Fibroblast of skin of back (primary cell): ENCODE measurements at places on chromosomes 7 and 10.

DNA sequence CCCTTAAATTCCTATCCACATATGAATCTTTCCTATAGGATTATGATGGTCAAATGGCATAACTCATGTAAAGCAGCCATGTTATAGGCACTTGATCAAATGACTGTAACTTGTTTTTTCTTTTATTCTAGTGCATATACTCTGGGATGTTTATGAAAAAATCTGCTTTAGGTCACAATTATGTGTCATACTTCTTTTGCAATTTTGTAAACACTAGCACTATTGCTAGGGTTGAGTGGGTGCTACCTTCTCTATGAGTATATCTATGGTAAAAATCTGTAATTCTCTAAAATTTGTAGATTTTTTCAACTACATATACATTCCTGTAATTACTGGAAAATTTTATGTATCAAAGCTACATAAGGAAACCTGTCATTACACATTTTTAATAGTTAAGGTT is 50.0 kb downstream of the HGF start:
- no peak for DNase-seq

GRCh38 chr10:127977357-127978009 is 70.6 kb downstream of the PTPRE start:
- peak; percentile 26 for DNase-seq

- no peak for DNase-seq
Measured at GRCh38 chr10:43264344-43264964, 2.4 kb downstream of the RASGEF1A start.

GRCh38 chr10:102752934-102753664 is 9.4 kb downstream of the WBP1L start:
- peak; percentile 88 for DNase-seq

GRCh38 chr10:131747251-131747650 is 153.6 kb upstream of the PPP2R2D start:
- no peak for DNase-seq

- no peak for DNase-seq
Measured at GRCh38 chr7:154372011-154372601, 319.9 kb downstream of the DPP6 start.
